Activated T-helper 9 cell treated with anti-CD3 and anti-CD28 coated beads, Interleukin-2, amount 50 U/mL, for 16 hours (primary cell): ENCODE measurements at places on chromosomes 16 and 17.

DNA sequence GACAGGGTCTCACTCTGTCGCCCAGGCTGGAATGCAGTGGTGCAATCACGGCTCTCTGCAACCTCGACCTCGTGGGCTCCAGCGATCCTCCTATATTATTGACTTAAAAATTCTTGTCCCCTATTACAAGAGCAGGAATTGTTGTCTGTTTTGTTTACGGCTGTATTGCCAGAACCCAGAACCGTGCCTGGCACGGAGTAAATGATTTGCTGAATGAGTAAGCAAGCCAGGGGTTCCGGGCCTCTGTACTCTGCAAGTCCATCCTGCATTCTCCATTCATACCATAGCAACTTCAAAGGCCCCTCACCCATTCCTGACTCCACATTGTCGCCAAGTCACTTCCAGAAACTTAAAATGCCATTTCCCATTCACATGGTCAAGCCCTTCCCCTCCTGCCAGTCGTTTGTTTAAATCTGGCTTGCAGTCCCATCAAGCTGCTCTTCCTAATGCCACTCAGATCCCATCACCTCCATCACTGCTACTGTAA is 6.9 kb downstream of the ADCY9 start:
- DNase-seq = no peak

GRCh38 chr17:78272181-78272913 is 40.9 kb downstream of the TMEM235 start:
- DNase-seq = no peak

DNA sequence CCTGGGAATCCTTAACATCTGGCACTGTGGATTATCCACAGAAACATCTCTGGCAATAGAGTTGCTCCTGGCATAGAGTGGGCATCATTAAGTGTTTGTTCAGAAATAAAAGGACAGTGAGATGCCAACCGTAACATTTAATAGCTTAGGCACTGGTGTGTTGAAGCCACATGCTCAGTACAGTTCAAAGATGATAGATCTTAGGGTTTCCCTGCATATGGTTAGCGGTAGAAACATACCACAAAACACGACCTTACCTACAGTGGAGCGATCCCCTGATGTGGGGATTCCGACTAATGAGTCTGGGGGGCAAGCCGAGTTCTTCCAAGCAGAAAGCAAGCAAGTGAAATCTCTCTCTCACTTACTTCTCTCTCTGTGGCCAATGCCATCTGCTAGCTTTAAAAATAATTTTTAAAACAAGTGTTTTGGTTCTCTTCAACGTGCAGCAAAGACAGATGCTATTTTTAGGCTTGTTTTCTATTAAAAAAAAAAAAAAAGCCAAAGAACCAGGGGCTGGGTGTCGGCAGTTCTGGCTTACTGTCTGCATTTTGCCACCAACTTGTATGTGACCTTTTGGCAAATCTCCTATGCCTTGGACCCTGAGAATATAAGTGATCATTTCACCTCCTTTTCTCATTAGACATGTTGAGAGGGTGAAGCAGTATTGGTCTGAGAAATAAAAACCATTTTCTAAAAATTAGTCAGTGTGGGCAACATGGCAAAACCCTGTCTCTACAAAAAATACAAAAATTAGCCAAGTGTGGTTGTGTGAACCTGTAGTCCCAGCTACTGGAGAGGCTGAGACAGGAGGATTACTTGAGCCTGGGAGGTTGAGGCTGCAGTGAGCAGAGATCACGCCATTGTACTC is 89.2 kb upstream of the CACNG3 start:
- DNase-seq = no peak

GRCh38 chr16:54317101-54317611 is 30.6 kb upstream of the IRX3 start:
- DNase-seq = no peak

GRCh38 chr16:56777001-56777400 is 47.1 kb downstream of the NUP93 start:
- DNase-seq = no peak

- DNase-seq = no peak
Observed at GRCh38 chr17:50484386-50485155, 5.9 kb downstream of the RSAD1 start.

DNA sequence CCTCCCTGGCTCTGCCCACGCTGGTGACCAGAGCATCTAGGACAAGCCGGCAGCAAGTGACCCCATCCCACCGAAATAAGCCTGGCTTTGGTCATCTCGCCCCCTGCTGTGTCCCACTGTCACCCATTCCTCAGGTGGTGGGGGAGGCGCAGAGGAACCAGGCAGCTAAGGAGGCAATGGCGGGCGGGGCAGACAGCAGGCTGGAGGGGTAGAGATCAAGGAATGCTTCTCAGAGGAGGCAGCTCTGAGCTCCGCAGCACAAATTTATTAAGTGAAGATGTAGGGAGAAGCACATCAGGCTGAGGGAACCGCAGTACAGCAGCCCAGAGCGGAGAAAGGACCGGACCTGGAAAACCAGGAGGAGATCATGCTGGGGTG is 7.5 kb upstream of the KREMEN2 start:
- DNase-seq = no peak

- DNase-seq = no peak
Observed at GRCh38 chr16:12319428-12320035, 343.0 kb downstream of the SNX29 start.

DNA sequence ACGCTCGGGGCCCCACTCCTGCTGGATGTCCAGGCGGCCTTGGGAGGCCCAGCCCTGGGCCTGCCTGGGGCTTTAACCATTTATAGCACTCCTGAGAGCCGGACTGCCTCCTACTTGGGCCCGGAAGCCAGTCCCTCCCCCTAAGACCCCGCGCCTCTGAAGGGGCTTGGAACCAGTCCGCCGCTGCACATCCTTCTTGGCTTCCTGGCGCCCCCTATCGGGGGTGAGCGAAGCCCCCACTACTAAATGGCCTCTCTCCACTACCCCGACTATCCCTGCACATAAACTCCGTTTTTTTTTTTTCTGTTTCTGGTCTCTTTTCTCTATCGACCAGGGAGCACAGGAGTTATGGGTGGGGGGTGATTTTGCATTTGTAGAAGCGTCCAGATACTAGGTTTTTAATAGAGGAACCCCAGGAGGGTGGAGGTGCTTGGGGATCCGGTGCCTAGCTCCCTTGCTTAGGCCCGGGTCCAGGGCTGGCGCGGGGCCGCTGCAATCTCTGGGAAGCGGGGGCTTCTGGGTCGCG is 633 bp upstream of the NOL3 start:
- no peak for DNase-seq

- DNase-seq = peak; percentile 53
Observed at GRCh38 chr17:77127735-77128361, 12.9 kb upstream of the SEC14L1 start.

GRCh38 chr16:16148755-16149154 is 74.5 kb downstream of the ABCC6 start:
- no peak for DNase-seq
